Natural killer cell (primary cell): ENCODE measurements at places on chromosomes 4 and X.

DNA sequence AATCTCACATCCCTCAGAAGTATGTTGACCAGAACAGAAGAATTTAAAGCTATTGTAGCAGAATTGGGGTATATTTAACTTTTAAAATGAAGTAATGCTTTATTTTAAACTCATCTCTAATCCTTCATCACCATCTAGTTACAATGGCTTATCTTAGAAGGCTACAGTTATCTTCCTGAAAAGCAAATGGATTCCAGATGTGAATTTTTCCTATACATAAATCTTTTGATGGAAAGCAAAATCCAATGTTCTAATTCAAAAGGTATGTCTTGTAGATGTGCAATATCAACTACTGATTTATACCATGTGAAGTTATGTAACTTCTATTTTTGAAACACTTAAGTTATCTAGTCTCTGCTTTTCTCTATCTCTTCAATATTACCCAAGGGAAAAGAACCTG, 47.6 kb downstream of the CCNG2 start:
- no peak for DNase-seq

- DNase-seq: no peak
Measured at GRCh38 chr4:100049872-100050271, 99.8 kb upstream of the H2AZ1 start.

DNA sequence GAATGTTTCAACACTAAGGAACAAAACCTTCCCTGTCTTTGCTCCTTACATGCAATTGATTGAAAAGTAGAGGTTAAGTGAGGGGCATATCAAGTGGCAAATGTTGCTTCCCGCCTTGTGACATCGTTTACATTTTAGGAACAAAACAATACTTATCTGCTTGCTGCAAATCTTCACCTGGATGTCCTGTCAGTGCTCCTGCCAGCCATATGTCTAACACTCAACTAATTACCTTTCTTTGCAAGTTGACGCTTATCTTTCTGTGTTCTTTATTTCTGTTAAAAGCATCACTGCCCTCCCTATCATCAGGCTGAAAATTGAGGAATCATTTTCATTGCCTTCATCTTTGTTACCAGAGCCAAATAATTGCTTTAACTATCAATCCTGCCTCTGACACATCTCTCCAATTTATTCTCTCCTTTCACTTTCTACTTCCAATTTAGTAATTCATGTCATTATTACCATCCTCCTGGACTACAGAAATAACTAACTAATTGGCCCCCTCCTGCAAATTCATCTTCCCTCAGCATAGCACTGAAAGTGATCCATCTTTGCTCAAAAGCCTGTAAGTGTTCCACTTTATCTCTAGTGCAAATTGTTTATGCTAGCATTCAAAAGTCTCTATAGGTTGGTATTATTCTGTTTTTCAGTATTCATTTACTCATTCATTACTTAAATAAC, 298.7 kb upstream of the ATOH1 start:
- DNase-seq: no peak

- no peak for DNase-seq
Measured at GRCh38 chrX:117969328-117969727, 147.3 kb downstream of the KLHL13 start.

- DNase-seq: no peak
Measured at GRCh38 chrX:123562342-123563146, 170.3 kb downstream of the THOC2 start.

DNA sequence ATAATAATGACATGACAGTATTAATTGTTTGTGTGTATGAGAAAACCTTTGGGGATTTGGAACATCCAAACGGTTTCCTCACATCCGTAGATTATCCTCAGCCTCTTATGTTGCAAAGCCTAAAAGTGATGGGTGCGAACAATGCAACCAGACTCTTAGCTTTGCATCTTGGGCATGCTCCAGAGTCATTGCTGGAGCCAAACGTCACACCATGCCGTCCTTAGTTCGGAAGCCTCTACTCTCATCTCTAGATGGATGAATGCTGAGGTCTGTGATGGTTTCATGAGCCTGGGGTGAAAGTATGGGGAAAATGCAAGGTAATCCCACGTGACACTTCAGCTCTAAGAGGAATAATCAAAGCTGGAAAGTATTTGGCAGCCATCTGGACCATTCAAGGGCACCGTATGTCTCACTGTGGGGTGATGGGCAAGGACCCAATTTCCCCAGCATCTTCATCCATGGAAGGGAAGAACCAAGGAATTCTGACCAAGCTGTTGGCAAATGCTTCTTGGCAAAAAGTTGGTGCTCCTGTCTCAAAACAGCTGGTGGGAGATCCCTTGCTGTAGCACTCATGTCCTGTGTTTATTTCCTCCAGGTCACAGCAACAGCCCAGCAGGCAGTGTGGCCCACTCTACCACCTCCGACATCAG, 6.3 kb upstream of the RTL5 start:
- DNase-seq: no peak

GRCh38 chrX:38662640-38663039, 101.3 kb downstream of the TSPAN7 start:
- no peak for DNase-seq

GRCh38 chr4:74473155-74473811, 28.3 kb downstream of the AREG start:
- no peak for DNase-seq

DNA sequence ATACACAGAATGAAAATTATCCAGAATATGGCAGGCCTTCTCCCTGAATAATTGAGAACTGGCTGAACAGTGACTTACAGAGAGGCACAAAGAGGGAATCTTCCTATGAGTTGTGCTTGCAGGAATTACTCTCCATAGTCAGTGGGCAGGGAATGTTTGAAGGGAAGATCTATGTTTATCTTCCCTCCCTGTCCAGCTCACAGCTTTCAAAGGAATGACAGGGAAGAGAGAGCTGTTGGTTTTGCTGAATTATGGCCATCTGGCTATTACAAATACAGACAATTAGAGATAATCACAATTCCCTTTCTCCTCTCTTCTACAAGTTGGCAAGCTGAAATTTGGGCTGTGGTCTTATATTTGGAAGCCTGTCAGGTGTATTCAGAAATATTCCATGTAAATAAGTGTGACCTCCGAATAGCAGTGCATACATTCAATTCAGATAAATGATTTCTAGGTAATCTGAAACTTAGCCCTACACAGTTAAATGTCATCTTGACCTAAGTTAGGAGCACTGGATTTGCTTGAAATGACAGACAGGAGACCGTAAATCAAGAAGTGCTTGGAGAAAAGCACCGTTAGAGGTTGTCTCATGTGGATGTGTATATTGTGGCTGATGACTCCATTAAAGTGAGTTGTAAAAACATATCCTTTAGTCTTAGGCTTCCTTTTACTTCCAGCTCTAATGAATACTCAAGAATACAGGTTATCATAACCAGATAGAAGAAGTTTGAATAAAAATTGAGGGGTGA, 136.8 kb downstream of the C4orf33 start:
- no peak for DNase-seq

- no peak for DNase-seq
Measured at GRCh38 chr4:3479358-3480101, 16.4 kb downstream of the DOK7 start.

DNA sequence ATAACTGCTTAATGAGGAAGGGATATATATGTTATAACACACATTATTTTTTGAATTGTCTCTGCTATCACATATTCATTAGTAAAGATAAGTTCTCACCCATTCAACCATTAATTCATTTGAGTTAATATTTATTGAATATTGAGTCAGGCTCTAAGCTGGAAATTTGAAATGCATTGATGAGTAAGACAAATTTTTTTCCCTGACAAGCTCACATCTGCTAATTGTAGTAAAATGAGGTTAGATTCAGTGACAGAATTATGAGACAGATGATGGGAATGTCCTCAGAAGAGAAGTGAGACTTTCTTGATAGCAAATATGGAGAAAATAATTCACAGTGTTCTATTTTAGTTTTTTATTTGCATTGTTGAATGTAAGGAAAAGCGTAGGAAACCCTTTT, 194.3 kb downstream of the SLC4A4 start:
- no peak for DNase-seq

GRCh38 chr4:148857239-148857972, 415.2 kb upstream of the NR3C2 start:
- no peak for DNase-seq

DNA sequence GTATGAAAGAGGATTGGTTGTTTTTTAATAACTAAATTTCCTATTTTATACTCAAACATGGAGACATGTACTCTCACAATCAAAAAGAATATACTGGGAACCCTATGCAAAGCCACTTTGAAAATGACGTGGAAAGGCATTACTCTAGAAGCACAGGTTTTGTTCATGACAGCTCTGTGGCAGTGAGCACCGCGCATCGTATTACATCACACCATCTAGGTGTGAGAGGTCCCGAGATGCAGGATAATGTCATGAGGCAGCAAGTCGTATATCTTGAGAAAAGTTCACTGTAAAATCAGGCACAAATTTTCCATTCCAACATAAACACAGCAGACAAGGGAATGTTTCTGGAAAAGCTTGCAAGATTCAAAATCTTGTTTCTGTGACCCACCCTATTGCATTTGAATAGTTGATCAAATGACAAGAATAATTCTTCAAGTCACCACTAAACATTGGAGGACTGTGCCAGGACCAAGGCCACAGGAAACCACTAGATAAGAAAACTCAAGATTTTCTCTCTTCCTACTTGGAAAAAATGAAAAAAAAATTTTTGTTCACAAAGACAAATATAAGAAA, 127.6 kb downstream of the LDB2 start:
- no peak for DNase-seq

- DNase-seq: no peak
Measured at GRCh38 chr4:142312391-142312790, 533.7 kb downstream of the INPP4B start.

DNA sequence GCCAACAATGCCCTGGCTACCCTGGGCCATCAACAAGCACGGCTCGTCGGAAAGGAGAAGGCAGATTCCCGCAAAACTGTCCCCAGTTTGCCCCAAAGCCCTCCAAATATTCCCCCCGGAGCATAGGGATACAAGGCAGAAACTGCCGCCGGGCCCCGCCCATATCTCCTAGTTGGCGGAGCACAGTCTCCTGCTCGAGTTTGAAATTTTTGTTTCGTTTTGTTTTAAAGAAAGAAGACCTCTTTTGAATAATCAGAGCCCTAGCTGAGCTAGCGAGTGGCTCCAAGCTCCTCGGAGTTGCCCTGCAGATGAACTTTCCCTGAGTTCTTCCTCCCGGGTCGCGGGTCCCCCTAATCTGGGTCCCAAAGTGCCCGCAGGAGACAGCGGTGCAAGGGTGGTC, 138.1 kb upstream of the ZIC3 start:
- DNase-seq: peak; percentile 4

GRCh38 chrX:21479695-21480270, 105.6 kb downstream of the CNKSR2 start:
- DNase-seq: no peak

DNA sequence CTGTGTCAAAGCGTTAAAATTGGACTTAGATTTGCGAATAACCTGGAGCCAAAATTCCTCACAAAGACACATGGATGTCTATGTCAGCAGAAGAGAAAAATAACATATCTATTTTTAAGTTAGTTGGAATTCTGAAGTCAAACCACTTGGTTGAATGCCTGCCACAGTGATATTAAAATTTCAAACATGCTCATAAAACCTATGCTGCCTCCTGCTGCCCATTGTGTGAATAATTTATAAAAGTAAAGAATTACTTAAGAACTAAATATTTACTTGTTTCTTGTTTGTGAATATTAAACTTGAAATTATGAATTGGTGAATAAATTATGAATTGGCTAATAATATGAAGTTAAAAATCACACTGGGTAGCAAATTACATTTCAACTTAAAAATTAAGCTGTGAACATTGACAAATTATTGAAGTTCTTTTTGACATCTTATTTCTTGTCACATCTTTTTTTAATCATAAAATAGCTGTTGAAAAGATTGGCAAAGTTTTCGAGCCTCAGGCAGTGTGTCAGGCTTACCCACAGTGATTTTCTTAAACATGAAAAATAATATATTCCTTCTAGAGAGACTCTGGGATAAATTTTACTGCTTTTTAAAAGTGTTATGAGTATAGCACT, 35.4 kb downstream of the FABP2 start:
- DNase-seq: no peak

GRCh38 chr4:147498031-147498660, 17.2 kb downstream of the EDNRA start:
- no peak for DNase-seq

DNA sequence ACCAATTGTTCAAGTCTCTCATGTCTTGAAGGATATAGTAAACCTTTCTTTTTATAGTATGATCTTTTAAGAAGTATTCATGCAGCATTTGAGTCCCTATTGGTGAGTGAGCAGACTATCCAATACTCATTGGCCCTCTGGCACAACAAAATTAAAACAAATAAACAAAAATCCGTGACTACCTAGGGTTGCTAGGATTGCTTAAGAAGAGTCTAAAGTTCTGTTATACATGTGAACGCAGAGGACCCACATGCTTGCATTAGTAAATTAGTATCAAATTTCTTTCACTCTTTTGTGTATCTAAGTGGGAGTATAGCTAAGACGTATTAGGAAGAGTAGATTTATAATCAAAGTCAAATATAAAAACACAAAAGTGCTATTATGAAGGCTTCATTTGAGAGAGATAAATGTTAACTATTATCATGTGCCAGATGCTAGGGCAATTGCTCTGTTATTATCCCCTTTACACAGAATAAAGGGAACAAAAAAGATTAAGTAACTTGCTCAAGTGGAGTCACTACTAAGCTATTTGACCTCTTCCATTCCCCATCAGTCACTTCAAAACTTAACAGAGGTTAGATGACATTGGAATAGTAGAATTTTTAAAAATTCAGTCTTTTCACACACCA, 29.2 kb upstream of the LARP1B start:
- DNase-seq: no peak

GRCh38 chr4:67714955-67715354, 14.0 kb upstream of the UBA6 start:
- no peak for DNase-seq

DNA sequence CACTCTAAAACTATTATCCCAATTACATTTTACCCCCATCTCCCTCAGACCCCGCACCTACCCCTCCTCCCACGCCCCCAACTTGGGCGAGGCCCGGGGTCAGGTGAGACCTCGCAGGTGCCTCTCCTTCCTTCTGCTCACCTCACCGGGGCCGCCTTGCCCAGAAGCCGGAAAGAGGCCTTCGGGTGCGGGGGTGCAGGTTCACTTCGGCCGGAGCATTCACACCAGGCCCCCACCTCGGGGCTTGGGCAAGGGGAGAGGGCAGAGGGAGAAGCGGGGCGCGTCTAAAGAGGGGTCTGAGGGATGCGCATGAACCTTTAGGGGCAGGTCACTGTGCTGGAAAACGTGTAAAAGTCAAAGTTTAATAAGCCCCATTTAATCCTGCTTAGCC, 427 bp downstream of the ZNF182 start:
- peak; percentile 33 for DNase-seq

GRCh38 chr4:80029364-80029763, 43.7 kb downstream of the ANTXR2 start:
- DNase-seq: no peak
